Cerebellar nuclear complex (tissue), 1 donor: ENCODE measurements at places on chromosomes 6 and 20.

GRCh38 chr6:88982720-88983119 is 19.3 kb upstream of the RNGTT start:
- DNase-seq = peak; percentile 33

- DNase-seq = no peak
Observed at GRCh38 chr6:2916158-2916925, 13.2 kb upstream of the SERPINB9 start.

- no peak for DNase-seq
Observed at GRCh38 chr6:104229057-104229456, 630.7 kb downstream of the HACE1 start.

DNA sequence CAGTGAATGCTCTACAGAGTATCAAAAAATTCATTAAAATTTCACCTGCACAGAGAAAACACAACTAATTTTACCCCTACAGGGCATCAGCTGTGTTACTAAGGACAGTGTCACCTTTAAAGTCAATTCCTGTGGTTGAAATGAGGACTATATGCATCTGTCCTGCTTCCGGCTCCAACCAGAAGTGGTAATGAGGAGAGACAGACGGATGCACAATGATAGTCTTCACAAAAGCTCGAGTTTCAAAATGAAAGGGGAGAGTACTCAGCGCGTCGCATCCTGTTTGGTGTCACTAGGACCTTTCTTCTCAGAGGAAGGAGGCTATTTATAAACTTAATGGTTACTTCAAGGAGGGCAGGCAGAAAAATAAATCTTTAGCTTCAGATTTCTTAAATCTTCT is 86.5 kb downstream of the LYRM4 start:
- no peak for DNase-seq

DNA sequence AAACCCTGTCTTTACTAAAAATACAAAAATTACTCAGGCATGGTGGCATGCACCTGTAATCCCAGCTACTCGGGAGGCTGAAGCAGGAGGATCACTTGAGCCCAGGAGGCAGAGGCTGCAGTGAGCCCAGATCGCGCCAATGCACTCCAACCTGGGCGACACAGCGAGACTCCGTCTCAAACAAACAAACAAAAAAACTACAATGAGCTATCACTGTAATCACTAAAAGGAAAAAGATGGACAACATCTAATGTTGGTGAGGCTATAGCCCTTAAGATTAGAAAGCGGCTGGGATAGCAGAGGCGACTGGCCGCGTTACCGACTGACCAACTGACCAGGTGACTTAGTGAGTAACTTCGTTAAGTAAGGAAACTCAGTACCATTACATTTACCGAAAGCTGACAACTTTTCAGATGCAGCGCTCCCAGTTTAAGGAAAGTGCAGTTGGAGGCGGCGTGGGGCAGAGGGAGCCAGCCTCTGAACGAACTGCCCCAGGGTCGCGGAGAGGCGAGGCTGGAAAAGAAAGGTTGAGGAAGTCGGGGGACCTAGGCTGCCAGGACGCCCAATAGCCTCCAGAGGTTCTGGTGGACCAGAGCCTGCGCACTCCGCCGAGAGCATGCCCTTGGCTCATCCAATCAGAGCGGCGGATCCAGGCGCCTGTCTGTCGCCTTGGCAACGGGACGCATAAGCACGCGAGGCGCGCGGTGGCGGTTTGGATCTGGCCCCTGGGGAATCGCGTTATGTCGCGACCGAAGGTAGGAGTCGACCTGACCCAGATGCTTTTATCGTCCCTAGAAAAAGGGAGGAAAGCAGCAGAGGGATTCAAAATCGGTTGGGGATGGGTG is 8.9 kb downstream of the TTLL9 start:
- DNase-seq = peak; percentile 1

DNA sequence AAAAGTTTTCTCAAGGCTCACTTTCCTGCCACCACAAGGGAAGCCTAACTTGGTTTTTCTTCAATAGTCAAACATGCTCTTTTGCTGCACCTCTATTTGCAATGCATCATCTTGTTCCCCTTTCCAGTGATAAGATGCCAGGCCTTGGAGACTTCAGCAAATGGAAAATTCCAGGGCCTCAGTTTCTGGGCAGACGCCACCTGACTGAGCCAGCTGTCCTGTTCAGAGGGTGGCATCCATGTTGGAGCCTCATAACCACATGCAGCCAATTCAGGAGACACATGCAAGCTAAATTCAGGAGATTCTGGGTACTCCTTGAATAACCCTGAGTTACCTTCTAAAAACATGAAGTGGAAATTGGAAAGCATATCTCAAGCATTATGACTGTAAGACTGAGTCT is 285.6 kb upstream of the RNF24 start:
- DNase-seq = no peak

DNA sequence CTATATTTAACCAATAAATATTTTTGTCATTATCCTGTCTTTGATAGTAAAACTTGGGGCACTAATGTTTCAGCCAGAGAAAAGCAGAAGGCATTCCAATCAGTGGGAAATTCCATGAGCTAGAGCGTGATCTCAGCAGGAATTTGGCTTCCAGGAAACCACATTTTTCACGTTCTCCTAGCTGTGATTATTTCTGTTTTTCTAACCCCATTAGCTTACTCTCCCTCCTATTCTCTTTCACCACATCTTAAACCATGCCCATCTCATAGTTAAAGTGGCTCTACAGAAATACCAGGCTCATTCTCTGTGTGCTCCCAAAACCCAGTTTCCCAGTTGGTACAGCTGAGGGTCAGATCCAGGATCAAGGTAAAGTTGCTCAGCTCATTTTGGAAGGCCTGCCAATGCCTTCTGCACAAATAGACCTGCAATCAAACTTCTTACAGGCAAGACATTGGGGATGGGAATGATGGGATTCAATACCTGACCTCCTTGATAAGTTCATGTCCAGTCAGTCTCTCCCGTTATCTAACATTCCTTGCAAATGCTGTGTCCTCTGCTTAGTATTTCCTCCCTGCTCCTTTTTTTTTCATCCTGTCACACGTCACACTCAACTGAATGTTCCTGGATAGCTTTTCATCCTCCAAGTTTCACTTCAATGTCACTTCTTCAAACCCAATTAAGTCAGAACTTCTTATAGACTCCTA is 33.1 kb upstream of the TMEM30A start:
- DNase-seq = no peak

DNA sequence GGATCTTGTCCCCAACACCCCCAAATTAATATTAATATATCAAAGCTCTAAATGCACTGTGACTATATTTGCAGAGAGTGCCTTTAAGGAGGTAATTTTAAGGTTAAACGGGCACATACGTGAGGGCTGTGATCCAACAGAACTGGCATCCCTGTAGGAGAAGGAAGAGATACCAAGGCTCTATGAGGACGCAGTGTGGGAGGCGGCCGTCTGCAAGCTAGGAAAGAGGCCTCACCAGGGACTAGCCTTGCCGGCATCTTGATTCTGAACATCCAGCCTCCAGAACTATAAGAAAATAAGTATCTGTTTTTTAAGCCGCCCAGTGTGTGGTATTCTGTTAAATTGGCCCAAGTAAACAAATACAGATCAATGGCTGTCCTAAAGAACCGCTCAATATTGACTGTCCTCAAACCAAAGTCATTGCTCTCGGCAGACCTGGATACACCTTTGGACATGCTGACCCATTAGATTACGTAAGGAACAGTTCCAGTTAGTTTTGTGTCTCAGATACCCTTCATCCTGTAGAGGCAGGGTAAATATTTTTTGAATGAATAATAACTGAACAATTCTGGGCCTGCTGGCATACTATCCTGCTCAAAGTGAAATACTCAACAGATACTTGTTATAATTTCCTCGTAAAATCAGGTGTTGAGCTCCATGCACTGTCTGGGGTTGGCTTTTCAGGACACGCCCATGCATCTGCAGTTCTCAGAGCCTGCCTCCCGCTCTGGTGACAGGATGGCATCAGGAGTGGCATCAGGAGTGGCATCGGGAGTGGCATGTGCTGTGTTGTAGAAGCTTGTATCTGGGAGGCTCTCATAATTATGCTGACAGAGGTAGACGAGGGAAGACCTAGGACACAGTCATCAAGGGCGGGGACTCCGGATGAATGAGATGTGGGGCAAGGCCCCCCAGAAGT is 6.3 kb downstream of the PRR18 start:
- no peak for DNase-seq
